HCT116 (cell line): ENCODE measurements at places on chromosomes 5 and 9.

DNA sequence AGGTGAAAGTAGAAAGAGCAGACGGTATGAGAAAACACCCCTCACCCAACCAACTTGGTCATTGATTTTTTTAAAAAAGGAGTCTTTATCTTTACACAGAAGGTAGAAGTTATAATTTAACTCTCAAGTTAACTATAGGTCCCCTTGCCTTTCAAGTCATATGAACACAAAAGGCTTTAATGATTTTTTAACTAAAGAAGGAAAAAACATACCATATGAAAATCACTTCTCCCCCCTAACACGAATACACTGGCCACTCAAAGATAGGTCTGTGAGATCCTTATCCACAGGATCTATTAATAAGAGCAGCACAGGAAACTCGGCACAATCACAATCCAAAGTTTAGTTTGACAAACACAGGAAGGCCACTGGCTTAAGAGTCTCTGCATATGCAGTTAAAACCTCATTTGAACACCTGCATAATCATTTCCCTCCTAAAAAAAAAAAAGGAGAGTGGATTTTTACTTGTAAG is 138.0 kb downstream of the ENC1 start:
- DNase-seq, result no peak

DNA sequence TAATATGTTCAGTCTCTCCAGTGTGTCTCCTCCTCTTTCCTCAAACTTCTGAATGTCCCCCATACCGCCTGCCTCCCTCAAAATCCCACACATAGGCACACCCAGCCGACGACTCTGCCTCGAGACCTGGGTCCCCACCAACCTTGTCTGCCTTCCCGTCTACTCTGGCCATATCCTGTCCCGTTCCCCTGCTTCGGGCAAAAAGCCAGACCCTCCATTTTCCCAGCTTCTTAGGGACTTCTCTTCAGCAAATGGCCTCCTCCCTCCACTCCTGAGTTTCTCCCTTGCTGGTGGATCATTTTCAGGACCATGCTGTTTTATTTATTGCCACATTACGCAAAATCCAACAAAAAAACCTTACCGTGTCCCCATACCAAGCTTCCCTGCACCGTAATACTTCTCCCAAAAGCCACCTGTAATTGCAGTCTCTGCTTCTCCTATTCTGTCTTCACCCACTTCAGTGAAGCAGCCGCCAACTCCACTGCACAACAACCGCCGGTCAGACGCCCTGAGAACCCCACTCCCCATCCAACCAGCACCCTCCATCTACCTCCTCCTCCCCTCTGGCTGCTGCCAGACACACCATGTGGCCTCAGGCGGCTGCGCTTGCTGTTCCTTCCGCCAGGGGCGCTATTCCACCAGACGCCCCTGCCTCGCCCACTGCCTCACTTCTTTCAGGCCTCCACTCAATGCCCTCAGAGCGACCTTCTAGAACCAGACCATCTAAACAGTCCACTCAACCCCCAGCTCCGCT is 117.0 kb downstream of the TRPM6 start:
- peak; percentile 47 for DNase-seq

DNA sequence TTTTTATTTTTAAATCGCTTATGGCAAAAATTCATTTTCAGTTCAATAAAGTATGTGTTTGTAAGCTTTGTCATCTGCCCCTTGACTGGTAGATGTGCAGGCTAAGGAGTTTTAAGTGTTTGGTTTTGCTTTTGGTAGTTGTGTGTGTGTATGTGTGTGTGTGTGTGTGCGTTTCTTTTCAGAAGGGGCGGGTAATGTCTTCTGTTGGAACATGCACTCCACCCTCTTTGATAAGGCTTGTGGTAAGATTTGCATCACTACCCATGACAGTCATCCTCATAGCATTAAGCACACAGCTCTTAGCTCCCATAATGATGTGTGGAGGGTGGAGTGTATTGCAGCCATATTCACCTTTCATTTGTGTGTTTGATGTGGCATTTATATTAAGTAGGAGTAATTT is 92.1 kb upstream of the FSD1L start:
- no peak for DNase-seq

GRCh38 chr9:91816356-91816755 is 133.7 kb downstream of the ROR2 start:
- no peak for DNase-seq

- DNase-seq, result no peak
Observed at GRCh38 chr5:131627207-131627865, 7.7 kb downstream of the RAPGEF6 start.

DNA sequence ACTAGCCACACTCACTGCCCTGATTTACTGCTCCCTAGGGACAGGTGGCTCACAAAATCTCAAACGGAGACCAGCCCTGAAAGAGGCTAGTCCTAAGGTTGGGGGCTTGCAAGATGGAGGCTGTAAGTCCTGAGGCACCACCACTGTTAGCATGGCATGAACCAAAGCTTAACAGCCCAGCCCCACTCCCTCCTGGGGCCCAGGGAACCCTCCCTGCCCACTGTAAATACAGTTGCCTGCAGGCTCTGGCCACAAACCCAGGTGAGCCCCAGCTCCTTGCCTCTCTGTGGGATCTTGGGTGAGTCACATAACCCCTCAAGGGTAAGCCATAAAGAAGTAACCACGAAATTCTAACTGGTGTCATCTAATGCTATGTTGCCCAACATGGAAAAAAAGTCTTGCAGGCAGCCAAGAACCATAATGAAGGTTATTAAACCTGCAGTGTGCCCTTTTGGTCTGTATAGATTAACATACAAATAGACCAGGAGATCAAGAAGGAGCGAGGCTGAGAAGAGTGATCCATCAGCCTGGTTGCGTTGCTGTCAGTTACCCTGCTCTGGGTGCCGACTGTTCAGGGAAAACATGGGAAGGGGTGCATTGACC is 1.7 kb upstream of the POMT1 start:
- DNase-seq, result no peak
